ENCODE measurements at places on chromosomes 13 and 19.

DNA sequence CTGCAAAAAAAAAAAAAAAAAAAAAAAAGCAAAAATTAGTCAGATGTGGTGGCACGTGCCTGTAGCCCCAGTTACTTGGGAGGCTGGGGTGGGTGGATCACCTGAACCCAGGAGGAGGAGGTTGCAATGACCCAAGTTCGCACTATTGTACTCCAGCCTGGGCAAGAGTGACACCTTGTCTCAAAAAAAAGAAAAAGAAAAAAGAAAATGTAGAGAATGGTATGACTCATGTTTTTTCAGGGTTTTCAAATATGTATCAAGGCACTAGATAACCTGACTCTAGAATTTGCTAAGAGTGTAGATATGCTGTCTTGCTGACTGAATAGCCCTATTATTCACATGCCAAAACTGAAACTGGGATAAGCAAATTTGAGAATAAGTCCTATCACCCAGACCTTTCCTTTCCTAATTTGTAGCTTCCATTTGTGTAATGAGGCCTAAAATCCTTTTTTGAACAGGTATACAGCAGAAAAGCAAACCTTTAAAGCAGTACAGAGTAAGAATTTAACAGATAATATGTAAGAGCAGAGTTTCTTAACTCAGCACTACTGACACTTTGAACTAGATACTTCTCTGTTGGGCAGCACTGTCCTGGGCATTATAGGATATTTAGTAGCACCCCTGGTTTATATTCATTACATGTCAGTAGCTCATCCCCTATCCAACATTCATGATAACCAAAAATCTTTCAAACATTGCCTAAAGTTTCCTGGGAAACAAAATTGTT, 108.6 kb downstream of the ELF1 start:
- peak; percentile 30 for DNase-seq

GRCh38 chr13:78540058-78540457, 63.3 kb downstream of the POU4F1 start:
- DNase-seq: no peak

DNA sequence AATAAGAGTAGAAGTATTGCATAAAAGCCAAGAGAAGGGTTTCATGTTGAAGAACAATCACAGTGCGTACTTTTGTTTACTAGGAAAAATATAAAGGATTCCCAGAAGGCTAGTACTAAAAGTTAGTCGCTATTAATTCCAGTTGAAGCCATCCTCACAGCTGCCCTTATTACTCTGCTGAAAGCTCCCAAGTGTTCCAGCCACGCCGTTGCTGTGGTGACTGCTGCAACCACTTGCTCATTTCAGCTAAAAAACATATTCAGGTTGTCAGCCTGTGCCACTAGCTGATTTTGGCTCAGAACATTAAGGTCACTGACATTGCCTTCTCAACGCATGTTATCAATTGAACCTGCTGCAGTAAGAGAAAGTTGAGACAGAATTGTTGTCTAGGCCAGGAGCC, 87.1 kb upstream of the FNDC3A start:
- no peak for DNase-seq

DNA sequence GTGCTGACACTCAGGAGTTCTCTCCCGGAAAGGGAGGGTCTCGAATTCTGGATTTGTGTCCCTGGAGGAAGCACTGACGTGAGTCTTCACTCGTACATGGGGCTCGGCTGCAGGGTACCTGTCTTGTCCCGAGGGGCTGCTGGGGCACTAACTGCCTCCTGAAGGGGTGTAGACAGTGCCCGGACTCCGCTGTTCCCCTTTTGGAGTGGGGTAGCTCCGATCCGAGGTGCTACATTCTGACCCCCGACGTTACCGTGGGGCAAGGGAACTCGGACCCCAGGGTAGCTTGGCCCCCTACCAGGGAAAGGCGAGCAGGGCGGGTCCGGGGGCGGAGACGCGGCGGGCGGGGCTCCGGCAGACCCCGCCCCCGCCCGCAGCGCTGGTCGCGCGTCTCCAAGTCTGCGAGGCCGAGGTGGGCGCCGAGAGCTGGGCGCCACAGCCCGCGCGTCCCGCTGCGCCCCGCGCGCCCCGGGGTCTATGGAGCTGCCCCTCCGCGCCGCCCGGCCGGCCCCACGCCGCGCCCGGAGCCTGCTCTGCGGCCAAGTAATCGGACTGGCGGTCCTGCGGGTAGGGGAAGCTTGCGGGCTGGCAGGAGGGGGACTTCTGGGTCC, at the start of gene NPAS1:
Gene NPAS1, plus strand, starts transcription at position 407 of the 611 bp plus-strand sequence. CDS start 1,211 bp downstream, outside the sequence.
- DNase-seq: peak; percentile 66

DNA sequence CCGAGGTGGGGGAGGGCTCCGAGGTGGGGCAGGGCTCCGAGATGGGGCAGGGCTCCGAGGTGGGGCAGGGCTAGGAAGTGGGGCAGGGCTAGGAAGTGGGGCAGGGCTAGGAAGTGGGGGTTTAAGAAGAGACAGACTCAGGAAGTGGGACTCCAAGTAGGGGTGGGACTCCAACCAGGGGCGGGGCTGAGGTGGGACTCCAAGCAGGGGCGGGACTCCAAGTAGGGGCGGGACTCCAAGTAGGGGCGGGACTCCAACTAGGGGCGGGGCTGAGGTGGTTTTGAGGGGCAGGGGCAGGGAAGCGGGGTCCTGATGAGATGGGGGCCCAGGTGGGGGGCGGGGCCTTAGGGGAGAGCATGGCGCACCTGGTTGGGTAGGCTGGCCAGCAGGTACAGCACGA, 13.6 kb downstream of the CFD start:
- peak; percentile 88 for DNase-seq

- no peak for DNase-seq
Measured at GRCh38 chr13:99961636-99962035, 9.9 kb downstream of the ZIC5 start.

DNA sequence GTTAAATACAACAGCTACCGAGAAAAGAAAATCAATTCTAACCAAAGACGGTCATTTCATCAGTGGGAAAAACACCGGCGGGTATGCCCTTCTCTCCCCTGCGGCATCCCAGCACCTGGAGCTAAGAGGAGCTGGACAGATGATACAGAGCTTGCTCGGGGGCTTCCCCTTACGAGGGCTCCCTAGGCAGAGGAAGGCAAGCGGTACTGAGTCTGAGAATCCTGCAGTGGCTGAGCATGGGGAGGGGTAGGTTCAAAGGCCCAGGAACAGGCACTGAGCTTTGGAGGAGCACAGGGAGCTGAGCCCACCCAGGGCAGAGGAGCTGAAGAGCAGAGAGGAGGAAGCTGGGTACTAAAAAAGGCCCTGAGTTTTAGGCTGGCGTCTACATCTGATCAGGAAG, 12.7 kb downstream of the STK24 start:
- no peak for DNase-seq

GRCh38 chr19:2358548-2359173, 1.4 kb upstream of the TMPRSS9 start:
- no peak for DNase-seq

DNA sequence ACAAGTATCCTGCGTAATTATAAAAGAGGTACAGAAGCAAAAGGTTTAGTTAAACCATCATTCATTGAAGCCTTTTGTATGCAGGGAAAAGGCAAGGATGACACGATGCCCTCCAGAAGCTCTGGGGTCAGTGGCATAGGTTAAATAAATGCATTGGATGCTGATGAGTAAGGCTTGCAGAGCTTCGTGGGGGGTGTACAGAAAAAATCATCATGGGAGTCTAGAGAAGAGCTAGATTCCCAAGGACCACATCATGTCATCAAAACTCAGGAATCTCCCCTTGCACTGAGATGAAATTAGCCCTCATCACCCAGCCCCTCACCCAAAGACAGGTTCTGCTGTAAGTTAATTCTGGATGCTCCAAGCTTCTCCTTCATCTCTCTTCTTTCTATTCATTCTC, 8.3 kb downstream of the FPR1 start:
- no peak for DNase-seq

GRCh38 chr13:48528720-48529119, 4.2 kb downstream of the RCBTB2 start:
- DNase-seq: no peak

DNA sequence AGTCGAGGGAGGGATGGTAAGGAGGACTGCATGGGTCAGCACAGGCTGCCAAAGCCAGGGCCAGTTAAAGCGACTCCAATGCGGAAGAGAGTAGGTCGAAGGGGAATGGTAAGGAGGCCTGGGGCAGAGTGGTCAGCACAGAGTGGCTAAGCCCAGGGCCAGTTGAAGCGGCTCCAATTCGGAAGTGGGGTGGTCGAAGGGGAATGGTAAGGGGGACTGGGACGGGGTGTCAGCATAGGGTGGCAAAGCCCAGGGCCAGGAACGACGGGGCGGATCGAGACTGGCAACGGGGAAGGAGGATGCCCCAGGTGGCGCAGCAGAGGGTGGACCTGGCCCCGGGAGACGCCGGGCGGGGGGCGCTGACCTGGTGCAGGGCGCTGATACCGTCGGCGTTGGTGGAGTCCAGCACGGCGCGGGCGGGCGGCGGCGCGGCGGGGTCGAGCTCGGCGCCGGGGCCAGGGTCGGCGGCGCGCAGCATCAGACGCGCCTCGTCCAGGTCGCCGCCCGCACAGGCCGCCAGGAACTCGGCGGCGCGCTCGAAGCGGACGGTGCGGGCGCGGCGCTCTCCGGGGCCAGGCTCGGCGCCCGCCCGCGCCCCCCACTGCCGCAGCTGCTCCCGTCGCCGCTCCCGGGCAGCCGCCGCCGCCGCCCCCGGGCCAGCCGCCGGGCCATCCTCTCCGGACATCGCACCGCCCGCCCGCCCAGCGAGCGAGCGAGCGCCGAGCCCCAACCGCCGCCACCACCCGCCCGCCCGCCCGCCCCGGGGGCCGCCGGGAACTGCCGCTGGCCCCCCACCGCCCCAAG, at the start of gene PPP1R12C:
Gene PPP1R12C, minus strand, starts transcription at position 779 of the 804 bp plus-strand sequence. Its CDS starts 94 bp downstream, at position 685.
- no peak for DNase-seq

DNA sequence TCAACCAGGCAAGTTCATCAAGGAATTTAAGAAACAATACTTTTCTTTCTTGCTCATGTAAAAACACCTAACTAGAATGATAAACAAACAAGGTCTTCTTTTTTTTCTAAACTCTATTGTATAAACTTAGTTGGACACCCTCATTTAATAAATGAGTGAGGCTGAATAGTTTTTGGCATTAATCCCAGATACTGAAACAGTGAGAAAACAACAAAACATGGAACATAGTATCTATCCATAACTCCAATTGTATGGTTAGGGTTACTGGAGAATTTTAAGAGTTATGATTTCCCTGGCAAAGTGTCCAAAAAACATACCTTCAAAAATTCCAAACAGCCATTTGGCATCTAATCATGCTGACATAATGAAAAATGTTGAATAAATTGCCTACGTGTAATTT, 5.8 kb upstream of the POMP start:
- DNase-seq: no peak

DNA sequence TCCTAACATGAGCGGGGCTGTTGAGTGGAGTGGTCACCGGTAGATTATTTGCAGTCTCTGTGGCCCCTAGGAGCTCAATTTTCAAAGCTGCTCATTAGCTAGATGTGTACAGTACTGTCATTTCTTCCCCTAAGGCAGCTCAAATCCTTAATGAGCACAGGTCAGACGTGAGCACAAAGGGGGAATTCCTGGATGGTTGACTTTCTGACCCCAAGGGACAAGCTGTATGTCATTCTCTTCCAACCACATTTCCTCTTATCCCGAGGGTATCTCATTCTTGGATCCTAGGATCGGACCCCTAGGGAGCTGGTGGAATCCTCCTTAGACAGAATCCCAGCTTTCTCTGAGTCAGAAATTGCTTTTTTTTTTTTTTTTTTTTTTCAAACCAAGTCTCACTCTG, 5.7 kb upstream of the OR7G3 start:
- no peak for DNase-seq

GRCh38 chr13:89726690-89727435, 1620.6 kb upstream of the MIR17HG start:
- DNase-seq: no peak

DNA sequence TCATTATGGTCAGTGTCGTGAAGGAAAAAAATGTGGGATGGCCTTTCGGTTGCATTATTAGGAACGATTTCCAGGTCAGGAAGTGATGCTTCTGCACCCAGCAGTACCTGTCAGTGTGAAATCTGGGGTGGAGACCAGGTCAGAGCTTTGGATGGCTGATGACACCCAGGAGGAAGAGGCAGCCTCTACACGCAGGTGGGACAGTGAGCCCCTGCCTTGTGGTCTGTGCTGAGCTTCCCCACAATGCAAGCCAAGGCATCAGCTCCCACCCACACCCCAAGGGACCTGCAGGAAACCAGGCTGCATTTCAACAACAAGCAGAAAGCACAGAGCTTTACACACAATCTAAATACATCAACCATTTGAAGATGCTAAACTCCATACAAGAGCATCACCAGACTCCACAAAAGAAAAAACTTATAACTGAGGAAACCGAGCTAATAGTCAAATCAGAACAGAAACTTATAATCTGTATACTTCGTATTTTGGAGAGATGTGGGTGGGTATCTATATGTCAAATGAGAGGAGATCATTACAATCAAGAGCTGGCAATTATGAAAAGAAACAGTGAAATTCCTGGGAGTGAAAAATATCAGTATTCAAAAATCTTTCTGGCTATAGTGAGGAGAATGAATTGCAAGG, 130.1 kb downstream of the ZDHHC20 start:
- DNase-seq: no peak

- no peak for DNase-seq
Measured at GRCh38 chr13:21530656-21531055, 71.6 kb upstream of the ZDHHC20 start.

DNA sequence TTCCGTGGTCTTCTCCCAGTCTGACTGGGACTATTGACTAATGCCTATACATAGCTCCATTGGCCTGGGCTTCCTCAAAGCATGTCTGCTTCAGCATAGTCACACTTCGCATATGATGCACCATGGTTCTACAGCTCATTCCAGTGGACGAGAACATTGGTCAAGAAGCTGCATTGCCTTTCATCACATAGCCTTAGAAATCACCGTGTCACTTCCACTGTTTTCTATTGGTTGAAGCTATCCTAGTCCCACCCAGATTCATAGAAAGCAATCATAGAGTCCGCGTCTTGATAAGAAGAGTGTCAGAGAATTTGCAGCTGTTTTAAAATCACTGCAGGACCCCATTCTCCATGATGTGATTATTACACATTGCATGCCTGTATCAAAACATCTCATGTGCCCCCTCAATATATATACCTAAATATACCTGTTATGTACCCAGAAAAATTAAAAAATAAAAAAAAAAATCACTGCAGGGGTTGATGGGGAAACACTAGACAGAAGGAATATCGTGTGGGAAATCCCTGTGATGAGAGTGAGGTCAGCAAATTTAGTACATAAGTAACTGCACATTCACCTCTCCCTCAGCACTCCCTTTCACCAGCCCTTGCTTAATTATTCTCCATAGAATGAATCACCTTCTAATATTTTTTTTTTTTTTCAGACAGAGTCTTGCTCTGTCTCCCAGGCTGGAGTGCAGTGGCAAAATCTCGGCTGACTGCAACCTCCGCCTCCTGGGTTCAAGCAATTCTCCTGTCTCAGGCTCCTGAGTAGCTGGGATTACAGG, 2.2 kb upstream of the ARHGAP33 start:
- DNase-seq: no peak

- no peak for DNase-seq
Measured at GRCh38 chr13:108638901-108639300, 9.5 kb downstream of the MYO16 start.

- no peak for DNase-seq
Measured at GRCh38 chr13:105037110-105037509, 1498.4 kb downstream of the EFNB2 start.

GRCh38 chr19:33814181-33815165, 17.8 kb downstream of the KCTD15 start:
- no peak for DNase-seq

Measured in GM20000 (cell line).